CD4-positive, alpha-beta T cell treated with Interferon alpha-2 for 1 hour (primary cell): ENCODE measurements at places on chromosomes 12 and 14.
A peak's percentile ranks its signal among the peaks of the same experiment; 100 is the strongest.

- no peak for DNase-seq
Measured at GRCh38 chr12:108635997-108636808, 2.5 kb upstream of the SELPLG start.

GRCh38 chr12:81015510-81015909, 62.4 kb upstream of the ACSS3 start:
- no peak for DNase-seq

- DNase-seq: no peak
Measured at GRCh38 chr12:90575995-90576394, 379.0 kb downstream of the CCER1 start.

DNA sequence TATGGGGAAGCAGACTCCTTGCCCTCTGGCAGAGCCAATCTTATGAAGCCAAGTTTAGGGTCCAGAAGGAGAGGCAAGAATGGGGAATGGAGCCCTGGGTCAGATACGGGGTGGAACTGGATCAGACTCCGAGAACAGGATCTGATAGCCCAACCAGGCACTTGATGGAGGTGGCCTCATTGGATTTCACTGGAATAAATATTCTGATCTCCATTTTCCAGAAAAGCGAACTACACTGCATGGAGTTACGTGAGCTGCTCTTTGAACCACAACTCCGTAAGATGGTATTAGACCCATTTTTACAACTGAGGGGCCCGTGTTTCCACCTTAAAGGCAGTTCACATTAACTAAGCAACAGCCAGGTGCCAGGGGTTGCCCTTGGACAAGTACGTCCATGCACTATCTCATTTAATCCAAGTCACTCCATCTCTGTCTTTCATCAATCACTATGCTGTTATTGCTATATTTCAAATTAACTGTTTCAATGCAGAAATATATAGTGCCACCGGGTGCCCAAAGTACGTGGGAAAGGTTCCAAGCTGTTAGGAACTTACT, 155.2 kb downstream of the BCL11B start:
- no peak for DNase-seq

GRCh38 chr12:55983232-55983842, 9.5 kb downstream of the RAB5B start:
- DNase-seq: no peak

DNA sequence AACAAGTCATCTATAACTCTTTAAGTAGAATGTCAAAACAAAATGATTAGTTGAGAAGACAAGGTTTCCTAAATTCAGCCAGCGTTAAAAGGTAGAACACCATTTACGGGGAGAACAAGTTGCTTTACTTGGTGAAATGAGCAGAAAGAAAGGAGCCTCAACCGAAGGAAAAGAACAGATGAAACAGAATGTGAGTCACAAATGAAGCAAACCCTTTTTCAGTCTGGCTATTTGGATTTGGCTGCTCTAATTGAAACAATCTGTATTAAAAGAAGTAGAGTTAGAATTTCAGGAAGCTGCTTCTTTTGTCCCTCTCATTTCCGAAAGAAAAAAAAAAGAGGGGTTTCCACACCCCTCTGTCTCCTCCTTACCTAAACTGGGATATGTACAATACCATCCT, 34.6 kb downstream of the CEP128 start:
- no peak for DNase-seq

- no peak for DNase-seq
Measured at GRCh38 chr14:94407906-94408305, 19.5 kb upstream of the SERPINA1 start.

GRCh38 chr12:31474751-31475150, 116.2 kb downstream of the DENND5B start:
- no peak for DNase-seq

GRCh38 chr12:108833355-108833733, 24.0 kb downstream of the SSH1 start:
- no peak for DNase-seq

DNA sequence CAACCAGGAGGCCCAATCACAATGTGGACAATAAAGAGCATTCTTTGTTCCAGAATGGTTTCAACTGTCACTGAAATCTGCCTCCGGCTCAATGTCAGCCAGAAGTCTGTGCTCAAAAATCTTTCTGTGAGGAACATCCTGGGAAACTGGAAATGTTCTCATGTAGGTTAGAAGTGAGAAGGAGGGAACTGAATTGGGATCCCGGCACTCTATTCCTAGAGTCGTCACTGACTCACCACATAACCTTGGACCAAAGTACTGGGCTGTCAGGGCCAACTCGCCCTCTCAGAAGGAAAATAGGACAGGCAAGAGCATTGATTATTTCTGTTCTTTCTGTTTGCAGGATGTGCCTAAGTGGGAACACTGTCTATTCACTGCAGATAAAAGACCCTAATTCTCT, 57.6 kb downstream of the PRKAB1 start:
- DNase-seq: no peak

DNA sequence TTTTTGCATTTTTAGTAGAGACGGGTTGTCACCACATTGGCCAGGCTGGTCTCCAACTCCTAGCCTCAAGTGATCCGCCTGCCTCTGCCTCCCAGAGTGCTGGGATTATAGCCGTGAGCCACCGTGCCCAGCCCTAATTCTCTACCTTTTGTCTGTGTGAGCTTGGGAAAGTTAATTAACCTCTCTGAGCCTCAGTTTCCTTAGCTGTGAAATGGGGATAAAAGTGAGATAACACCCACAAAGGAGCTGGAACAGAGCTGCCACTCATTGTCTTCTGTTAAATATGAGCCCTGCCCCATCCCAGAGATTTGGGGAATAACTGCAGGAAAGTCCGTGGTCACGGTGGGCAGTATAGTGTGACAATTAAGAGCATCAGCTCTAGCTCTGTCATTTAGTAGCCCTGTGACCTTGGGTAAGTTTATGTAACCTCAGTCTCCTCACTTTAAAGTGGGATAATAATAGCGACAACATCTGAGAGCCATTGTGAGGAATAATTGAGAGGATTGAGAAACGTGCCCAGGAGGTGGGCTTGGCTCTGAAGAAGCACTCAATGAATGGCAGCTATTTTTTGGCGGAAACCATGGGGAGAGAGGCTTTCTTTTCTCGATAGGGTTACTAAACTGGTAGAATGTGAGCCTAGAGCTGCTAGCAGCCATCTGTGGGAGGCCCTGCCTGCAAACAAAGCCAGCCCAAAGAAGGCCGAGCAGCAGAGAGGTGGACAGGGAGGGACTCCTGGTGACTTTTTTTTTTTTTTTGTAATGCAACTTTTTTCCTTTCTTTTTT, 60.8 kb upstream of the MED13L start:
- DNase-seq: no peak

- no peak for DNase-seq
Measured at GRCh38 chr14:79483477-79484388, 727.6 kb downstream of the DIO2 start.

- DNase-seq: no peak
Measured at GRCh38 chr14:68450391-68451120, 342.3 kb downstream of the ZFP36L1 start.

DNA sequence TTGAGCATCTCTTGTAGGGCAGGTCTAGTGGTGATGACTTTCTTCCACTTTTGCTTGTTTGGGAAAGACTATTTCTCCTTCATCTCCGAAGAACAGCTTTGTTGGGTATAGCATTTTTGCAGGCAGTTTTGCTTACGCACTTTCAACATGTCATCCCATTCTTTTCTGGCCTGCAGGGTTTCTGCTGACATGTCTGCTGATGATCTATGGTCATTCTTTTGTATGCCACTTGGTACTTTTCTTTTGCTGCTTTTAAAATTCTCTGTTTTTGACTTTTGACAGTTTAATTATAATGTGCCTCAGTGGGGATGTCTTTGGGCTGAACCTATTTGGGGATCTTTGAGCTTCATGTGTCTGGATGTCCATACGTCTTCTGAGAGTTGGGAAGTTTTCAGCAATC, 78.2 kb downstream of the PTHLH start:
- no peak for DNase-seq

DNA sequence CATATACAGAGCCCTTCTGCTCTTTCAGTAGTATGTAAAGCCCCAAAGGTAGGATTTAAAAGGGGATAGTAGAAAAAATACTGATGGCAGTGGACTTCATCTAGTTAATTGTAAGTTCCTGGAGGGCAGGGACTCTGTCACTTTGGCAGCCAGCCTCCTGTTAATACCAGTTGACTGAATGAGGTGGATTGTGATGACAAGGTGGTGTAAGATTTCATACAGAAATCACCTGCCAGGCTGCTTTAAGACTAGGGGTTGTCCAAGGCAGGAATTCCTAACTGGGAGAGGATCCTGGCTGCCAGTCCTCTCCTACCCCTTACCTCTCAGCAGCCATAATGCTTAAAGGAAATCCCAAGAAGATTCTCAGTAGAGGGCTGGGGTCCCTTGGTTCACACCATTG, 7.3 kb downstream of the DYRK2 start:
- no peak for DNase-seq

DNA sequence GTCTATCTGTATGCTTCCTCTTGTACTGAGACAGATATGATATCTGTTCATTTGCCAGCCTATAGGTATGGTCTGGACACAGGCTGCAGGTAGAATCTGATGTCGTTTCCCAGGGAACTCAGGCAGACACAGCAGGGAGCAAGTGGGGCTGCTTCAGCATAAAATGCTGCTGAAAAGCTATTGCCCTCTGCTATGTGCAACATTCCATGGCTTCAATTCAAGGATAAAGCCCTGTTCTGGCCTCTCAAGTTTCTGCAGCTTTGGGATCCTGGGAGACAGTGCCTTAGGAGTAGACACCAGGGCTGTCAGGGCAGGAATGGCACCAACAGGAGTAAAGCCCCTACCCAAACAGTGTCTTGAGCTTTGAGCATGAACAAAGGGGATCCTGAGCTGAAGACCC, 173.5 kb downstream of the SLC41A2 start:
- DNase-seq: no peak

DNA sequence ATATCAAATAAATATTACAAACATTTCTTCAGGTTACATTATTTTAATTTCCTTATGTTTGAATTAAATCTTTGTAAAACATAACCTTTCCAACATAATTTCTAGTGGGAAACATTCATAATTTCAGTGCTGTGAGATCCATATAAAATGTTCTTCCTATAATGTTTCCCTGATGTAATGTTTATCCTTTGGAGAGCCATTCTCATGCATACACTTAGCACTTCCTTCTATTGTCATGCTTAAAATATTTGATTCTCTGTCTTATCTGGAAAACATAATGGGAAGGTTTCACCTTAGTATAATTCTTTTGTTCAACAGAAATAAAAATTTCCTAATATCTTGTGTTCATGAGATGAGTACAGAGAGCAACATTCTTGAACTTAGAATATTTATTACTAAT, 472.5 kb downstream of the ADAMTS20 start:
- no peak for DNase-seq

DNA sequence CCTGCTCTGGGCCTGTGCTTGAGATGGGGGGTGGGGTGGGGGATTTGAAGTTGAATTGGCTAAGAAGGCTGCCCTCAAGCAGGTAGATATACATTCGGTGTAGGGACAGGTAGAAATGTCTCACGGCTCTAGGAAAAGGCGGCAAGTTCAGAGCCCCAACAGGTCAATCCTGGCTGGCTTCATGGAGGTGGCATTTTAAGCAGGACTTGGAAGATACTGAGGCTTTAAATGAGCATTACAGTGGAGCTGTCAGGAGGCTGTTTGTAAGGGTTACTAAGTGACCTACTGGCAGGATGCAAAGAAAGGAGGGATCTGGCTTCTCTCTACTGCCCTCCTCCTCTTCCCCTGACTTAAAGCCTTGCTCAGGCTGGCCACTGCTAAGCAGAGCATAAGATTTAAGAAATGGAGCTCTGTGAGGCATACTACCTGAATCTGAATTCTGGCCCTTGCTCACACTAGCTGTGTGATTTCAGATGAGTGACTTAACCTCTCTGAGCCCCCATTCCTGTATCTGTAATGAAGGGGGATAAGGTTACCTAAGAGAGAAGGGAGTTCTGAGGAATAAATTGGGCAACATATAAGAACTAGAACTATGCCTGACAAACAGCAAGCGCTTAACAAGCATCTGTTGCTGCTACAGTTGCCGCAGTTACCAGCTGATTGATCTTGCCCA, 61.6 kb downstream of the SLC24A4 start:
- DNase-seq: no peak

GRCh38 chr14:74973003-74973653, 17.7 kb upstream of the PGF start:
- no peak for DNase-seq

DNA sequence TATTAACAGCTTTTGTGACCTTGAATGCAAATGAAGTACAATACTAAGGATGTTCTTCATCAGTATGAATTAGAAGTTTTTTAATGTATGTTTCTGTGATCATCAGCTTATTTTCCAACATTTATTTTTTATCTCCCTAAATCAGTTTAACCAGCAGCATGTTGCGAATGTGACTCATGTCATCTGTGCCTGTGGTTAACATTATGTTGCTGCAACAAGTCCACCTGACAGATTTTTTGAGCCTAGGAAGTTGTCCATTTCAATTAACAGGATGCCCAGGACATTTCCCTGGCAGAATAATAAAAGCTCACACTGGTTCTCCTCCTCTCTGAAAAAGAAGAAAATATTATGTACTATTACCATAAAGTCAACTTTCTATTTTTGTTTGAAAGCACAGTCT, 155.5 kb downstream of the SYT1 start:
- DNase-seq: no peak

DNA sequence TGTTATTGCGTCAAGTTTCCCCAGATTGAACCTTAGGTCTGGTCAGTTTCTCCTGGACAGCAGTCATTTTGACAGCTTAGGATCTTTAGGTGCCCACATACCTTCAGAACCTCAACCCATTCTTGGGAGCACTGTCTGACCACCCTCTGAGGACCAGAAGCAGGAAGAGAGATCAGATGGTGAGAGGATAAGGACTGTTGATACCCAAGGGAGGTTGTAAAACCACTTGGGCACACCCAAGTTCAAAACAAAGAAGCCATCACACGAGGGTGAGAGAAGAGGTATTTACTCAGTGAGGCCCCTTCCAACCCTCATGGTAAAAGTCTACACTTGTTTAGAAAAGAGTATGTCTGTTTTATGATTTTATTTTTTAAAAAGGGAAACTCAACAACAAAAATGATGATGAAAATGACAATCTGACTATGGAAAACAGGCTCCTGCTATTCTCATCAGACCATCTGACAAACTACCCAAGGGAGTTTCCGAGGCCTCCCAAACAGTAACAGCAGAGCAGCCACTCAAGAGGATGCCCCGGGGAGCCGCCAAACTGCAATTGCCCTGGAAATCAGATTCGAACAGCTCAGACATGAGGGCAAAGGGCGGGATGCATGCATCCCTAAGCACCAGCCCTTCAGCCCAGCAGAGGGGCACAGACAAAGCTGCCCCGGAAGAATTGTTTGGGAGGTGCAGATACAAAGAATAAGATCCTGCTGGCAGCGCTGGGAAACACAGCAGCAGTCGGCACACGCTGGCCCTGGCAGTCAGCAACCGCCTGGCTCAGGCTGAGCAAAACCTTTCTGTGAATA, 162.6 kb upstream of the PLEKHG7 start:
- peak; percentile 50 for DNase-seq

GRCh38 chr12:57621497-57622292, 10.5 kb downstream of the ARHGEF25 start:
- peak; percentile 32 for DNase-seq
